ENCODE measurements at places on chromosomes 12 and 14.

DNA sequence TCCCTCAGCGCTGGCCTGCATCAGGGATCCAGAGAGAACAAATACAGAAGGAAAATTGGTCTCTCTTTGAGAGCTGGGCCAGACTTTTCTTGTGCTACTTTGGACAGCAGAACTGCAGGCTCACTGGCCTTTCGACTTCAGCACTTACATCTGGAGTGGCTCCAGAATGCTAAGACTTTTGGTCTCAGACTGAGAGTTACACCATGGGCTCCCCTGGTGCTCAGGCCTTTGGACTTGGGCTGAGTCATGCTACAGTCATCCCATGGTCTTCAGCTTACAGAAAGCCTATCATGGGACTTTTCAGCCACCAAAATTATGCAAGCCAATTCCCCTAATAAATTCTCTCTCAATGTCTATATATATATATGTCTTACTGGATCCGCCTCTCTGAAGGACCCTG lies 9.0 kb upstream of the CD163 start:
- no peak for DNase-seq

DNA sequence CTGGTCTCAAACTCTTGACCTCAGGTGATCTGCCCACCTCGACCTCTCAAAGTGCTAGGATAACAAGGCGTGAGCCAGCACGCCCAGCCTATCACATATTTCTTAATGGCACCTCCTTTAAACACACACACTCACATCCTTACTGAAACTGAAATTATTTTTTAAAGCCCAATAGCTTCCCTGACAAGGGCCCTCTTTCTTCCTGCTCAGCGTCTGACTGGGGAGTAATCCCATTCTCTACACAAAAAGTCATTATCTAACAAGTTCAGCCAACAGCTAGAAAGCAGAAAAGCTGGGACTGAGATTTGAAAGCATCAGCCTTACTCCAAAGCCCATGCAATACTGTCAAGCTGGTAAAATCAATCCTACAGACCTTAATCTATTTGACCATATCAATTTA lies 10.0 kb upstream of the AICDA start:
- DNase-seq: no peak

DNA sequence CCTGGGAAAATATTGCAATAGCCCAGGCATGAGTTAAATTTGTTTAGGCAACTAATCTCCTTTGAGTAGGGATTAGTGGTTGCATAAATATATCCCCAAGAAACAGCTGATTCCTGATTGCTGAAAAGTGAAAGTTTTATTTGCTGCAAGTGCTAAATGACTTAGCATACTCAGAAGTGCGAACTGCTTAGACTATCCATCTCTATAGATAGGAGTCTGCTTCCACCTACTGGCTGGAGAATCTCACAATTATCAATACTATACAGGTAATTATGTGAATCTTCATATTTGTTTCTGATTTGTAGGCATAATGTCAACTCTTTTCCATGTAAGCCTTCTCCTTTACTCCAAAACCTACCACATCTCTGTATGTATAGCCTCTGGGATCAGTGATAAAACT lies 12.0 kb upstream of the SLCO1B3 start:
- DNase-seq: no peak

- DNase-seq: no peak
Observed at GRCh38 chr14:79586989-79587598, 624.2 kb downstream of the DIO2 start.

DNA sequence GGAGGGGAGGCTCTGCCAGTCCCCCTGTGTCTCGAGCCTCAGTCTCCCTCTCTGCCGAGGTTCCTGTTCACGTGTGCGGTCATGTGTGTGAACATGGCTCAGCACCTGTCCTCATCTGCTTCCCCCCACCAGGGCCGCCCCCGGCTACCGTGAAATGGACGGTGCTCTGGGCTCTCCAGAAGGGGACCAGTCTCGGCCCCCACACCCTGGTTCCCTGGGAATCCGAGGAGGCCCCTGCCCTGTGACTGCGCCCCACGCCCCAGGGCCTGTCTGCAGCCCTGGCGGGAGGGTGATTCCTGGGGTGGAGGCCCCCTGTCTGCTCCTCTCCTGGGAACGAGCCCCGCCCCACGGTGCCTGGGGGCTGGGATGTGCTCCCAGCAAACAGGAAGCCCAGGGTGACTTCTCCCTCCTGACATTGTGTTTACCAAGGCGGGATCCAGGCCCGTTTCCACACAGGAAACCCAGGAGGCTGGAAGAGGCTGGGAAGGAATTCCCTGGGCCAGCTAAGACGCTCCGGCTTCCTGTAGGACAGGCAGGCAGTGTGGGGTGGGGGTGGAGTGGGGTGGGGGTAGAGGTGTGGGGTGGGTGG lies 46.6 kb downstream of the KIF26A start:
- no peak for DNase-seq

GRCh38 chr12:127507341-127507740 lies 759.6 kb upstream of the TMEM132C start:
- no peak for DNase-seq

DNA sequence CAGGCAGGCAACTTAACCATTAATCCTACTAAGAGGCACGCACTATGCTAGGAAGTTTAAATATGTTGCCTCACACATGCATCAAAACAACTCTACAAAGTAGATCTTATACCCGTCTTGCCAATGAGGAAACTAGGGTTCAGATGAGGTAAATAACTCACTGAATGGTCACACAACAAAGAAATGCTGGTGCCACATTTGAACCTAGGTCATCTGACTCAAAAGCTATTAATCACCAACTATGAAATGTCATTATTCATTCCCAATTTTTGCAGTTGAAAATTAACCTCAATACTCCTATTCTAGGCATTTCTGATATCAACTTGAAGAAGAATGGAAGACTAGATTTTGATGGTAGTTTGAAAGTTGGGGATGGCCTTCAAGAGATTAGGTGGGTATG lies 2.8 kb upstream of the PYROXD1 start:
- no peak for DNase-seq

- DNase-seq: no peak
Observed at GRCh38 chr12:90305379-90305778, 596.7 kb upstream of the ATP2B1 start.
